ENCODE measurements at places on chromosomes 2 and 18. TPM values are rescaled to one million over a fixed set of nuclear protein-coding genes. Genes with fewer than 3 reads are reported as not detected.

SEPTIN10 gene
- total RNA-seq: not detected

GRCh38 chr2:106192752-106193689 is 1.1 kb downstream of the UXS1 start:
- no peaks in the 10 kb centered on the region for H3K36me3 ChIP-seq
- peak; percentile 3 for DNase-seq
- no peaks in the 10 kb centered on the region for H3K27me3 ChIP-seq
- peak overlapping the region; percentile 91 for H3K4me3 ChIP-seq
- peak overlapping the region; percentile 86 for H3K27ac ChIP-seq

- H3K4me3 ChIP-seq: no peak overlapping the region
- no peak for DNase-seq
- no peaks in the 10 kb centered on the region for H3K4me1 ChIP-seq
Observed at GRCh38 chr2:167478196-167478595, 589.9 kb downstream of the XIRP2 start.

HRH4 gene
- total RNA-seq: not detected

IMPACT gene
- 18.5 TPM for total RNA-seq

ALK gene
- not detected for total RNA-seq

DNA sequence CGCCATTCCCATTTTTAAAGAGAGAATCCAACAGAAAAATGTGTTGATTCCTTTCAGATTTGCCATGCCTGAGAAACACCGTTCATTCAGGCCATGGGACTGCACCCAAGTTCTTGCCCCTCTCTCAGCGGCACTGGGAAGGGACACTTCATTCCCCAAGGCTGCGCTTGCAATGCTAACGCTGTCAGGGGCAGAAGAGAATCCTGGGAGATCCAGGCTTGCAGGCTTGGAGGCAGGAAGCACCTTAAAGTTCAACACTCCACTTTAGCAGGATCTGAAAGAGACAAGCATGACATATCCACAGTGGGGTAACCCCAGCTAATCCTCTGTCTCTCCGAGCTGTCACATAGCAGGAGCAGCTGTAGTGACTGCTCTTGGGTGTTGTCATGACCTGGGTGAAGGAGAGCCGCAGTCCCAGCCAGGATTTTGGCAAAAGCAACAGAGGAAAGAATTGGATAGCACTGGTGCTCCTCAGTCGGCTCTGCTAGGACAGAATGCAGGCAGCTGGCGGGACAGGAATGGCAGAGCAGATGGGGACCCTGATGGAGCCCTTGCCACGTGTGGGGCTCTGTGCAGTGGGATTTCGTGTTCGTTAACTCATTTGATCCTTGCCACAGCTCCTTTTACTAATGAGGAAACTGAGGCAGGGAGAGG is 22.0 kb upstream of the ODC1 start:
- H3K4me3 ChIP-seq: no peak overlapping the region
- H3K27me3 ChIP-seq: peaks cover 2% of the 10 kb centered on the region
- H3K4me1 ChIP-seq: no peaks in the 10 kb centered on the region
- no peak overlapping the region for H3K27ac ChIP-seq
- no peaks in the 10 kb centered on the region for H3K36me3 ChIP-seq

- no peaks in the 10 kb centered on the region for H3K36me3 ChIP-seq
- H3K27me3 ChIP-seq: peaks cover 10% of the 10 kb centered on the region
- DNase-seq: no peak
- no peak overlapping the region for H3K4me3 ChIP-seq
- H3K27ac ChIP-seq: no peak overlapping the region
Observed at GRCh38 chr2:226352941-226353560, 446.6 kb downstream of the IRS1 start.

GRCh38 chr2:98569915-98570314 is 38.4 kb downstream of the COA5 start:
- H3K4me3 ChIP-seq: no peak overlapping the region
- peaks cover 10% of the 10 kb centered on the region for H3K4me1 ChIP-seq
- no peaks in the 10 kb centered on the region for H3K27me3 ChIP-seq

DNA sequence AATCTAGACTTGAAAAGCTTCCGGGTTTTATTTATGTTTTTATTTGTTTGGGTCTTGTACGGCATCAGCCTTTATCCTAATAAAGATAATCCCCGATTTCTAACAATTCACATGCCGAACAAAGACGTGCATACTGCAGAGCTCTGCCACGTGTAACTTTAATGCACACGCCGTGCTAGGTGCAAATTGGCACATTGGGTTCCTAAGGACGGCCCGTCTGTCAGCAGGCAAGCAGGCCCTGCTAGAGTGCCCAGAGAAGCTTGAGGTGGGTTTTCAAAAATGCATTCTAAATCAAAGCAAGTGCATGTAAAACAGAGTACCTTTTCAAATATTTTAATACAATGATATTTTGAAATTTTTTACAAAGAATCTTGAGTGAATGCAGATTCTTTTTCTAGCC is 806.4 kb upstream of the POU3F3 start:
- H3K4me3 ChIP-seq: no peak overlapping the region
- no peaks in the 10 kb centered on the region for H3K4me1 ChIP-seq
- DNase-seq: no peak
- H3K27ac ChIP-seq: no peak overlapping the region

SPATA3 gene
- total RNA-seq: not detected

DNA sequence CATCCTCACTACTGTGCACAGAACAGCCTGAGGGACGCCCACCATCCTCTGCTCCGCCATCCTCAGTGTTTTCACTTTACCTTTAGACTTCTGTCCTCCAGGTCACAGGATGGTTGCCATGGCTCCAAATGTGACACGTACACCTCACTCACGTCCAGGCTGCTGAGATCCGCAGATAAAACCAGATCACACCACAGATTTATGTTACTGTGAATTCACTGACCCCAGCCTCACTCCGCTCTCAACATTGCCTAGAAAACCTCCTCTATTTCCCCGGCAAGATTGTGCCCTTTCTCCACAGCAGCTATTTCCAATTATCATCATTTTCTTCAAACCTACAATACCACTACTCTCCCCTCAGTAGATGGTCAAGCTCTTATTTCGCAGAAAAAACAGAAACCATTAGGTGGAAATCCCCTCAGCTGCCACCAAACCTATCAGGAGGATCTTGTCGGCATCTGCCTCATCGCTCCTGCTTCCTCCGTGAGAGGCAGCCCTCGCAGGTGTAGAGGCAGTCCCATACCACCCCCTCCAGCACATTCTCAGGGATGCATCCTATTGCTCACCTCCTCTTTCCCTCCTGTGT is 49.8 kb upstream of the SLC1A4 start:
- no peak overlapping the region for H3K4me3 ChIP-seq
- no peaks in the 10 kb centered on the region for H3K27me3 ChIP-seq
- H3K36me3 ChIP-seq: no peaks in the 10 kb centered on the region
- peaks cover 55% of the 10 kb centered on the region for H3K4me1 ChIP-seq
- no peak for DNase-seq
- no peak overlapping the region for H3K27ac ChIP-seq

DAPL1 gene
- not detected for total RNA-seq

SPEG gene
- total RNA-seq: 20.3 TPM

Data from naive thymus-derived CD8-positive, alpha-beta T cell (primary cell).